ENCODE measurements at places on chromosomes 4 and X.
A peak's percentile ranks its signal among the peaks of the same experiment; 100 is the strongest.

DNA sequence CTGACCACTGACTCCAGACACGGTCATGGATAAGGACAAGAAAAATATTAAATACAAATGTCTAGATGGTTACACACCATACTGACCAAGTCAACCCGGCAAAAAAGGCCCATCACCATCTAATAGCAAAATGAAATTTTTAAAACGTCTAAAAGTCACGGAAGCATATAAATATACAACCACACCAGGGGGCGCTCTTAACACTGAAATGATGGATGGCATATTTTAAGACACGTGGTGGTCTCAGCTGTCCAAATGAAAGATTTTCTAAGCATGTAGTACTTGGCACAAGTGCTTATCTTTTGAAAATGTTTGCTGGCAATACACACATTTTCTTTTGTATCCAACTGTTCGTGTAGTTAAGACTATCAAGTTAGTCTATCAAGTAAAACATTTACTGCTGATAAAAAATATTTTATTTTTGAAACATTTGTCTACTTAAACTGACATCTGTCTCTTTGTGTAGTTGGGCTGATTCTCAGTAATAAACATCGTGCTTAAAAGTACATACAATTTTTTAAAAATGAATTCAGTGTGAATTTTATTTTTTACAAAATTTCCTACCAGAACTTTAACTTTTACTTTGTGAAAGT lies 64.6 kb downstream of the COX7B2 start:
- peak; percentile 40 for DNase-seq

DNA sequence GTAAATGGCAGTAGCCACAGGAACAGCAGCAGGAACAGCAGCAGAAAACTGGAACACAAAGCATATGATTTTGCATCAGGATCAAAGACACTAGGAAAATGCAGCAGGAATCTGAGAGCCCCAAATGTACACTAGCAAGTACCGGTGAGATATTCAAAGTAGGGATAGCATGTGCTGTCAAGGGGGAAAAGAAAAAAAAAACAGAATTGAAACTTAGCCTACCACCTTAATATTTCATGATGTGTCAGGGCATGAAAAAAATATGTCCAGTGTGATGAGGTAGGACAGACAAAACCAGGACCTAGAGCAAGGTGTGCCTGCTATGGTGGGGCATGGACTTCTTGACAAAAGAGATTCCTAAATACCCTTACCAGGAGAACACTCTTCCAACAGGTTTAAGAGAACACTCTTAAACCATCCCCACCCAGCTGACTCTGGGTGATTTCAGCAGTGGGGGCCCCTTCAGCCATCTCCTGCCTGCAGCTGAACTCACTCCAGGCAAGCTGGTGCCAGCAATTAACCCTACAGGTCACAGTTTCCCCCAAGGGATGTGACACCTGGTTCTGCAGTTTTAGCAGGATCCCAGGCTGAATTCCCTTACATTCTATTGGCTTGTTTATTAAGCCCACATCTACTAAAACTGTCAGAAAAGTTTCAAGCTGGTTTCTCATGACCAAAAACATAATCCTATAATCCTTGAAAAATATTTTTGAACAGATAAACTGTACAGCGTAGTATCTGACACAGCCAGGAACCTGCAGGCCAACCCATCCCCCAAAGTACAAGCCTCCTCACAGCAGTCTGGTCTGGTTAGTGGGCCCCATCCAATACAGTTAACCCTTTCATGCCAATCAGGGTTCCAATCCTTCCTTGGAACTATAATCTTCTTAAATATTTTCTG lies 62.9 kb upstream of the FMR1 start:
- DNase-seq: no peak

DNA sequence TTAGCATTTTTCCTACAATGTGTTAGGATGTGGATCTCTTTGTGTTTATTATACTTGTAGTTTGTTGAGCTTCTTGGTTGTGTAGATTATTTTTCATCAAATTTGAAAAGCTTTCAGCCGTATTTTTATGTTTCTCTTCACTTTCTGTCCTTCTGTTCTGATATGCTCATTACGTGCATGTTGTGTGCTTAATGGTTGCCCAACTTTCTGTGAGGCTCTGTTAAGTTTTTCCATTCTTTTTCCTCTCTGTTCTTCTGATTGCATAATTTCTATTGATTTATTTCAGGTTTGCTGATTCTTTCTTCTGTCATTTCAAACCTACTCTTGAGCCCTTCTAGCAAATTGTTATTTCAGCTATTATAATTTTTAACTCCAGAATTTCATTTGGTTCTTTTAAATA lies 478.2 kb downstream of the IL1RAPL1 start:
- DNase-seq: no peak

- DNase-seq: no peak
Measured at GRCh38 chr4:30822911-30823551, 102.9 kb downstream of the PCDH7 start.

DNA sequence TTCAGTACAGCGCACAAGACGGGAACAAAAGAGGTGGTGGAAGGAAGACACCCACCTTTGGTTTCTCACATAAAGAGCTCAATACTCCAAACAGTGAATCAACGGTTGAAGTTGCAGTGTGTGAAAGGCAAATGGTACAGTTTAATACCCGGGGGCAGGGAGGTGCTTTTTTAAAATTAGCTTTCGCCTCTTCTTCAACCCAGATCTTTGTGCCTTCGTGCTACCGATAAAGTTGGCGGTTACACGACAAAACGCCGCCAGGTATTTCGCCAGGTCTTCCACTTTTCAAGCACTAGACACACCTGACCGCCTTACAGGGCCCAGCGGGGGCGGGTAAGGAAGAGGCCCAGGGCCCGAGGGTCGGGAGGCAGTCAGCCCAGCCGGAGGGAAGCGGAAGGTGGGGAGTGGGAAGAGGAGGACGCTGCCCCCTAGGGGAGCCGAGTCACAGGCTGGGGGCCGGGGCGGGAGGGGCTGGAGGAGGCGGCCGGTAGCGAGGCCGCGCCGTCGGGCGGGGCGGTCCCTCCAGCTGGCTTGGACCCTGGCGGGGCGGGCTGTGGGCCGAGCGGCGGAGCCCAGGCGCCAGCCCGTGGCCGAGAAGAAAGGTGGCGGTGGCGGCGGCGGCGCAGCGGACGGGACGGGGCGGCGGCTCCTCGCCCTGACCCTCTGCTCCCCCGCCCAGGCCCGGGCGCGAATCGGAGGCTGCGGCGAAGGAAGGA lies 16.0 kb downstream of the UTP3 start:
- peak; percentile 61 for DNase-seq

DNA sequence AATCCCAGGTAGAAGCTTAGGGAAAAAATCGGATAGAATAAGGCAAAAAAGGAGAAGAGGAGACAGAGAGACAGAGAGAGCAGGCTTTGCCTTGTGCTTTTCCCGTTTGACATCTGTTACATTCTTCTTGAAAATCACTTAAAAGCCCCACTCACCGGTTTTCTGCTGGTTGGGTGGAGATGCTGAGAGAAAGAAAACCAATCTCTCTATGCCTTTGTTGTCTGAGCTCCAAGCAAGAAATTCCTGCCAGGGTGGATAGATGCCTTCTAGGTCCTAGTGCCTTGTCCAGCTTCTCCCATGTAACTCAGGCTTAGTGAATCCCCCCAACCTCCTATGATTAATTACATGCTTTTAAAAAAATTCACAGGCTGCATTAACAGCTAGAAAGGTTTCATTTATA lies at the start of gene DCX:
Gene DCX, minus strand, starts transcription at position 210 of the 400 bp plus-strand sequence. CDS start 1,794 bp downstream, outside the sequence.
- DNase-seq: no peak

- DNase-seq: no peak
Measured at GRCh38 chrX:19034025-19034424, 50.1 kb upstream of the PHKA2 start.

DNA sequence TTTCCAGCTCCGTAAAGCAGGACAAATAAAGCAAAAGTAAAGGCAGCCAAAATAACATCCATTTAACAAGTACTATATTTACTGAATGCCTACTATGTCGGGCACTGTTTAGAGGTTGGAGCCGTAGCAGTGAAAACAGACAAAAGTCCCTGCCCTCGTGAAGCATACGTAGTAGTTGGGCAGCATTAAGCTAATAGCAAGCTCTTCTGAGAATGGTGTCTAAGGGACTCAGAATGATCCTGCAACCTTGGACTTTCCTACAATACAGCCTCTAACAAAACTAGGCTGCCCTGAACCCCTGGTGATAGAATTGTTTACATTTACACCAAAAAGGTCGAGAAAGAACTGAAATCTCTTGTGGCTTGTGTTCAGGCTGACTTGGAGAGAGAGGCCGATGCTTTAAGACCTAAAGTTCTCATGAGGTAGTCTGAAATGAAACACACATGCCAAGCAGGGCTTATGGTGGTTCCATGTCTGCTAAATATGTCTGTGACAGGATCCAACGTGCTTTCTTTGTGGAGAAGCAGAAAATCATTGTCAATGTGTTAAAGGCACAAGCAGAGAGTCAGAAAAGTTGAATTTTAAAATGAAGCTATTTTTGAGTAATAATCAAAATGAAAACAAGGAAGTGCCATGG lies 898 bp upstream of the PDGFC start:
- no peak for DNase-seq

DNA sequence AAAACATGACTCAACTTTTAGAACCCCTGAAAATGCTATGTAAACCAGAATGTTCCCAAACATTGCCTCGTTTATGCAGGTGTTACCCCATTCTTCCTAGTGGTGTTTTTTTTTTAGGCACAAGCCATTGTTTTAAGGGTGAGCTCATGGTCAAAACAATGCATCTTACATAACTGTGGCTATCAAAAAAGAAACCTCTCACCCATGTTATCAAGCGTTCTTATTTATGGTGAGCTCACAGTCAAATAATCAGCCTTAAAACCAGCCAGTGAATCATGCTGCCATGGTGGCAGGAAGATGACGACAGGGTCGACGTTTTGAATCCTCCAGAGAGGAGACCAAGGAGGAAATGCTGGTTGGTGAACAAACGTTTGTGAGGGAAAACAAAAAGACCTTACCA lies 195.2 kb downstream of the KDR start:
- DNase-seq: peak; percentile 76

- peak; percentile 5 for DNase-seq
Measured at GRCh38 chr4:166143227-166143626, 270.2 kb downstream of the TLL1 start.

DNA sequence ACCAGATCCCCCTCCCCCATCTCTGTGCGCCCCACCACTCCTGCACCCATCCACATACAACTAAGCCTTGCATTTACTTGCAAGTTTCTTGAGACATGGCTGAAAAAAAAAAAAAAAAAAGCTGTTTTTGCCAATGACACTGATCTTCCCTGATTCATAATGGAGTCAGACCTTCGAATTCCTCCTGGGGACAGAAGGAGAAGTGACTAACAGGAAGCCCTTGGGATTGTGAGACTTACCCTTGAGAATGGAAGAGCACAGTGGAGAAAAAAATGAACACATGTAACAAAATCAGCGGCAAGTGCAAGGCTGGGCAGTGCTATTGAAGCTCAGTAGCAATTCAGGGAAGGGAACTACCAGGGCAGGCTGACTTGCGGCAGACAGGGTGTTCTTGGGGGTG lies 288.4 kb downstream of the BCOR start:
- peak; percentile 73 for DNase-seq

DNA sequence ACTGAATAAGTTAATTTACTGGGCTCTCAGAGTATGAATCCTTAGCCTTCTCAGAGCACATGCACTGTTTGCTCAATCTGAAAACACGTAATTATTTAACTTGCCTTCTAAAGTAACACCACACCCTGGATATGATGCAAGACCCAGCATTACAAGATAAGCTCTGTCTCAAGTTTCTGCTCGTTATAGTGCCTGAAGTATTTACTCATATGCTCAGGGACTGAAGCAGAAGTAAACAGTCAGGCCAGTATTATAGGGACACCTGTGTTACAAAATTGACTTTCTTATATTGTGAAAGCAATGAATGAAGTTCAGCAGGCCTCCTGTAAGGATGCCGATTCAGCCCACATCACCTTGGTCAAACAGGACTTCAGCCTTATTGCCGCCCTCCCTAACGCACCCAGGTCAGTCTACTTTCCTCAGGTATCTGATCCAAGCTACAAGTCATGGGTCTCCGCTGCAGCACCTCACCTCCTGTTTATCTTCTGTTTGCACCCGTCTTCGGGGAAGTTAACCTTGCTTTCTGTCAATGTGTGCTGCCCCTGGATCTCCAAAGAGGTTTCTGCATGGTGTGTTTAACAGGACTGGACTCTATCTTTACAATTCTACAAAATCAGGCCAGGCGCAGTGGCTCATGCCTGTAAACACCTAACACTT lies 42.8 kb upstream of the KLF3 start:
- peak; percentile 71 for DNase-seq

DNA sequence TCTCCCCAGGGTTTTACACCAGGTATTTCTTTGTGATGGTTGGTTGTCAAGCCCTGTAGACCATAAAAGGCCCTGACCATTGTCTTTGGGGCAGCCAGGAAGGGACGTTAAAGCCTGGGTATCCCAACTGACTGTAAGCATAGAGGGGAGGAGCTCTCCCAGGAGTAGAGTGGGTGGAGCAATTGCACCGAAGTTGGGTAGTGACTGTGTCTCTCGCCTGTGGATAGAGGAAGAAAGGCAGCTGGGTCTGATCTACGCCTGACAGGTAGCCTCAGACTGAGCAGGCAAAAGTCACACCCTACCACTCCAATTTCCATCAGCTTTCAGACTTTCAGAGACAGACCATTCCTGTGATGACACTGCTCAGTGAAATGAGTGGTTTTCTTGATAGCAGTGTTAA lies 123.3 kb downstream of the KLHL8 start:
- no peak for DNase-seq

DNA sequence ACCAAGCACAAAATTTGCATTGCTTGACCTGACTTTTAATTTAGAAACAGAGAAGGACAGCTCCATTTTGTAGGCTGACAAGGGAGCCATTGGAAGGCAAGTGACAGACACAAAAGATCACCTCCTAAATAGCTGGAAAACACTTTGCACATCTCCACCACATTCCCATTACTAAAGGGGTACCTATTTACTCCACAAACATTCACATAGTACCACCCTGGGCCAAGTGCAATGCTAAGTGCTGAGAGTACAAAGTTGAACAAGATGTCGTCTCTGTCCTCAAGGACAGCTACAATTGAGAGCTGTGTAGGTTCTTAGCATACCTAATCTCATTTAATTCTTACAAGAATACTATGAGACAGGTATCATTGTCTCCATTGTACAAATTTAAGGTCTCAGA lies 152.8 kb upstream of the GPC4 start:
- DNase-seq: no peak

- DNase-seq: peak; percentile 41
Measured at GRCh38 chr4:76704133-76704881, 193.6 kb downstream of the SOWAHB start.

DNA sequence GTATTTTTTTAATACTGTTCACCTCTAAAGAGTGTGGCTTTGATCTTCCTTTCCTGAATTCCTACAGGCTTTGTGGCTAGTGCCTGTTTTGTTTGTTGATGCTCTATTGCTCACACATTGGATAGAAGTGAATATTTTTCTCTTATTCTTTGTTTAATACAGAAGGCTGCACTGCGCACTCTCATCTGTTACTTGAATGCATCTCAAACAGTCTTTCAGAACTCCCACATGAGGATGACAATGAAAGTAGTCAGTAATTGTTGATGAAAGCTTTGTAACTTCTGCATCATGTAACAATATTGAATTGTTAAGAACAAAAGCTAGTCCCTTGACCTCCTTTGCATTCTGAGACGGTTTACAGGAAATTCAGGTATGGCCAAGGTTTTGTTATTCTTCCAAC lies 29.1 kb upstream of the GALNT7 start:
- no peak for DNase-seq

- DNase-seq: no peak
Measured at GRCh38 chr4:42331914-42332368, 65.3 kb upstream of the SHISA3 start.
